GM23338 (cell line): ENCODE measurements at places on chromosomes 11 and 22. TPM values are rescaled to one million over a fixed set of nuclear protein-coding genes. Genes with fewer than 3 reads are reported as not detected.

The RASGRP2 gene
- 50.4 and 60.5 TPM in 2 replicates for polyA plus RNA-seq

The MYO7A gene
- 1.7 and 1.8 TPM in 2 replicates for polyA plus RNA-seq

The KCNC1 gene
- polyA plus RNA-seq, result 0.11 and 0.17 TPM in 2 replicates

The DENND6B gene
- polyA plus RNA-seq, result 0.12 and 0.71 TPM in 2 replicates

The GTSE1 gene
- 28.6 TPM in 2 replicates for polyA plus RNA-seq
